Activated CD4-positive, CD25-positive, alpha-beta regulatory T cell (primary cell): ENCODE measurements at places on chromosomes 1 and 21.

DNA sequence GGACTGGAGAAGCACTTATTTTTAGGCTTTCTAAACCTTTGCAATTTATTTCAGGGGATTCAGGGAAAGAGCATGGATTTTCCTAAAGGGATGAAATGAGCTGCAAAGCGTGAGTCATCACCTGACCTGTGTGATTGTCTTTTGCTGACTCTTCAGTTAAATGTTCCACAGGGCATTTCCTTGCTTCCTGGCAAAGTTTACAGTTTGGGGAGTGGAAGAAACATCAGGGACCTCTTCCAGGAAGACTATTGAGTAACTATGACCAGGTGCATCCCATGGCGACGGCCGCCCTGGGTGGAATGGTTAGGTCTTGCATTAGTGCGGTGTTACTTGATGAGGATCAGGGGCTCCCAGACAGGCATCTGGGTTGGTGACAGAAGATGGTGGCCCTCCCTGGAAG, 79.5 kb upstream of the SIPA1L2 start:
- DNase-seq = no peak

DNA sequence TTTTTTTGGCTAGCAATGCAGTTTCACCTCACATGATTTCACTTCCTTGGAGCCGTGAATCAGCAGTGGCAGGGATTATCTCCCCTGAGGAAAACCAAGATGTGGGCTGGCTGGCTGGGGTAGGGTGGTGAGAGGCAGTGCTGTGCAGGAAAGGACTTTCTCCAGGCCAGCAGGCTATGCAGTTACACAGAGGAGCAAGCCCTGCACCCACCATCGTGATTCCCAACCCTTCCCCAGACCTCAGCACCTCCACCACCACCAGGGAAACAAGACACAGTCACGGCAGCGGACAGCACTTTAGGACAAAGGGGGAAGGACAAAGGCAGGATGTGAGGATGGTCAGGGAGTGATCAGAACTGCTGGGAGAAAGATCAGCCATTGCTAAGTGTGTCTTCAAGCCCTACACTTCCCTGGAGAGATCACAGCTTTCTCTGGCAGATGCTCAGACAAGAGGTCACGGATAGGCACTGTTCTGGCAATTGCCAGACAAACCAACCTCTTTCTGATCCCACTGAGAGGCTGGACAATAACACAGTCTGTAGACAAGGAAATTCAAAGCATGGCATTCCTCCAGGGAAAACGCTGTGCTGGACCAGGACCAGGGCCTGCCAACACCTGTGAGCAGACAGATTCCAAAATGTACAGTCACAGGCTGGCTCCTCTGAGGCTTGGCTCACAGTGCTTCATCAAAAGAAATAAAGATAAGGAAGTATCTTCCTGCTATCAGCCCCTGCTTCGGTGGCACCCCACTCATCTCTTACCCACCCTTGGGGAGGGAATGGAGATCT, 509.4 kb downstream of the SMYD3 start:
- DNase-seq = no peak

- no peak for DNase-seq
Measured at GRCh38 chr1:42392967-42393848, 12.6 kb downstream of the RIMKLA start.

- no peak for DNase-seq
Measured at GRCh38 chr1:167420510-167420909, 97.8 kb downstream of the CD247 start.

DNA sequence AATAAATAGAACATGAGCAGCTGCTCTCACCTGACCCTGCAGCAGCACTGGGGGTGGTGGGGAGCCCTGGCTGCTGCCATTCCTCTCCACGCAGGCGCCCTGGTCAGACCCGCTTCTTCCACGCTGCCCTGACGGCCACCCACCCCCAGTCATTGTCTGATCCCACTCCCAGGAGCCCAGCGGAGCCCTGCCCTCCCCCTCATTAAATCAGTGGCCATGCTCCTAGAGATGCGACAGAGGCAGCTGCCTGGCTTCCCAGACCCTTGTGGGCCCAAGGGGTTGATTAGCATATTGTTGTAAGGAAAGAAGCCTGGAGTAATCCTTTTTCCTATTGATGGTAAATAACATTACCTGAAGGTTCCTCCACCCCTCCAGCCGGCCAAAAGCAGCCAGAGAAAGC, 301.5 kb downstream of the RRAGC start:
- DNase-seq = no peak

GRCh38 chr1:185960422-185961321, 226.5 kb downstream of the HMCN1 start:
- no peak for DNase-seq

GRCh38 chr1:19325368-19325957, 13.3 kb downstream of the SLC66A1 start:
- no peak for DNase-seq

- no peak for DNase-seq
Measured at GRCh38 chr1:90823686-90824085, 106.6 kb upstream of the BARHL2 start.
